OCI-M1 (cell line): ENCODE measurements at places on chromosomes 6 and 20.

GRCh38 chr6:109336221-109336961, 45.9 kb downstream of the CD164 start:
- peak; percentile 55 for DNase-seq

DNA sequence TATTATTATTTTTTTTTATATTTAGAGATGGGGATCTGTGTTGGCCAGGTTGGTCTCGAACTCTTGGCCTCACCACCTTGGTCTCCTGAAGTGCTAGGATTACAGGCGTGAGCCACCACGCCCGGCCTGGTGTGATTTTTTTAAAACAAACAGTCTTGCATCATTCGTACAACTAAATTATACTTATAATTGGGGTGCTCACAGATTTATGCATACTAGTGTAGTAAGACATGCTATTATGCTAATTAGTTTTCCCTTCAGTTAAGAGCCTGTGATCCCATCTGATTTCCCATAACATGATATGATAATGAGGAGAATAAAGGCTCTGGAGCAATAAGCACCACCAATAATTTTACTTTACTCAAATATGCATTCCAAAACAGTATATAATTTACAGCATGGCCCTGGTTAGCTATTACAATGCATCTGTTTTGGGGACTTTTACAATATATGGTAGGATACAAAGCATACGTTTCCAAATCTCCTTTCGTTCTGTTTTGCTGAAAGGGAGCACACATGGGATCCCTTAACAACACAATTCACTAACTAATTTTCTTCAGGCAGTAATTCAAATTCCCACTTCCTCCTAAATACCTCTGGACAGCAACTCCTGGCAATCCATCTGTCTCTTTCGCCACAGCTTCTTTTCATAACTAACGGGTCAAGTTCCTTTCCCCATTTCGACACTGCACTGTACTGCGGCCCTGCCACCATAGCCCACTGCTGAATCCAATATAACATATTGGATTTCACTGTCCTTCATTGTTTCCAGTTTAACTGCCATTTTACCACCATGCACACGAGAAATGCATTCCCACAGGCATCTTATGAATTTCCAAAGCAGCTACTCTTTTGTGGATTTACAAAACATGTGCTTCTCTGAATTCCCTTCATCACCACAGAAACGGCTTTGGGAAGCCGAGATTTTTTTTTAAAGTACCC, 1.7 kb downstream of the NUDT3 start:
- peak; percentile 68 for DNase-seq

DNA sequence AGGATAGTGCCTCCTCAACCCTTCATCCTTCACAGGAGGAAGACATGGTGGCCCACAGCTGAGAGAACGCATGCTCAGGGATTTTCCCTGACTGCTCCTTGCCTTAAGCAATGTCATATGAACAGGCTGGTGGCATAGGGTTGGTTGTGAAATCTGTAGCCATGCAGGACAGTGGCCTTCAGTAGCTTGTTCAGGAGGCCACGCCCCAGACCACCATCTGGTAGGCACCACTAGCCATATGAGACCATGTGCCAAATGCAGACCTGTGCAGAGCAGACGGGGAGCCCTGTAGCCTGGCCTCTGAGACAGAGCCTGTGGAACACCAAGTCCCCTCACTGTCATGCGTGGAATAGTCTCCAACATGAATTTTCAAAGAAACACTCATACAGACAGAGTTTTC, 76.5 kb downstream of the ADTRP start:
- DNase-seq, result no peak

- DNase-seq, result peak; percentile 28
Measured at GRCh38 chr6:56891754-56892153, 63.2 kb upstream of the BEND6 start.

DNA sequence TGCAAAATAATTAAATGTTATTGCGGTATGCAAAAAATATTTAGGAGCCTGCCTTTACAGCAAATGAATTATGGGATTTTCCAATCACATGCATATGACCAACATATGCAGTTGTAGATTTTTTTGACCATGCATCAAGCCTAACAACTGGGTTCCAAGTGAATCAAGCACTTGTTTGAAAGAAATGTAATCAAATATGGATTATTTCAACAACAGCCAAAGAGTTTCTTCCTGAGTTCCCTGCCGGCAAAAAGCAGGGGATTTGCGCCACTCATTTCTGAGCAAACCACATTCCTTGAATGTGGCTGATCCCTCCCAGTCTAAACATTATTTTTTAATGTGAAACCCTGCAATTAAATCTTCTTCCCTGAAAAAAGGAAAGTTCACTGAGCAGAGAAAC, 100.1 kb upstream of the ADTRP start:
- DNase-seq, result no peak

- no peak for DNase-seq
Measured at GRCh38 chr20:13671512-13671911, 32.8 kb upstream of the TASP1 start.

DNA sequence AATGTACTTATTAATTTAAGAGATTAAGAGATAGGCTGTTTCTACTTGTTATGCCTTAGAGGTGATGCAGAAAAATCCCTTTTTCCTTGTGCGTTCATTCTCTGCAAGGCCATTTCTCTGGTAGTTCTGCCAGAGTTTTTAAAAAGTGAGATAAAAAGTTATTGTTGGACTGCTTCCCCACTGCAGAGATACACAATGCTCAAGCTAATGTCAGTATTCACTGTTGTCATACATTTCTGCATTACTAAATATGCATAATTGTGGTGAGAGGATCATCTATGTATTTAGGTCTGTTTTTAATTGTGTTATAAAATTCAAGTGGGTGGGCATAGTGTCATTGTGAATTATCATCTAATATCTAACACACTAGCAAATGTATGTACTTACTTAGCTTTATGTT, 600.4 kb downstream of the HTR1B start:
- DNase-seq, result no peak
